H54 (cell line): ENCODE measurements at places on chromosomes 2 and 18.

- DNase-seq = no peak
These were observed 155.7 kb upstream of the SH3BP4 start for GRCh38 chr2:234796045-234796591.

GRCh38 chr2:26251893-26252292 lies 7.2 kb downstream of the HADHB start:
- no peak for DNase-seq

DNA sequence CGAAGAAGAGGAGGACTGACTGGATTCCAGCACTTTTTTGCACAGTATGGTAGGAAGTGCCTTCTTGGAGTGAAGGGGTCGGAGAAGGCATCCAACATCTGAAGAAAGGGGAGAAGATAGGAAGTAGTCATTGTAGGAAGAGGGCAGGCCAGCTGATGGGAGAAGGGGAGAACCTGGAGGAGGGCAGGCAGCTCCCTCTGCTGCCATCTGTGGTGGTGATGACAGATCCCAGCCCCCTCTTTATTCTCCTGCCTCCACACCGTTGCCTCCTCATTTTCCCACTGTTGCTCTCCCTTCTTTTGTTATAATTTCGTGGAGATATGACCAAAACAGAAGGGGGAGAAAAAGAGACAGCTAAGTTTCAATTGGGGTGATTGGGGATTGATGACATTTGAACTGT lies 2.9 kb upstream of the SCYGR2 start:
- DNase-seq = no peak

- DNase-seq = no peak
These were observed 248.4 kb downstream of the ETAA1 start for GRCh38 chr2:67645280-67646138.

DNA sequence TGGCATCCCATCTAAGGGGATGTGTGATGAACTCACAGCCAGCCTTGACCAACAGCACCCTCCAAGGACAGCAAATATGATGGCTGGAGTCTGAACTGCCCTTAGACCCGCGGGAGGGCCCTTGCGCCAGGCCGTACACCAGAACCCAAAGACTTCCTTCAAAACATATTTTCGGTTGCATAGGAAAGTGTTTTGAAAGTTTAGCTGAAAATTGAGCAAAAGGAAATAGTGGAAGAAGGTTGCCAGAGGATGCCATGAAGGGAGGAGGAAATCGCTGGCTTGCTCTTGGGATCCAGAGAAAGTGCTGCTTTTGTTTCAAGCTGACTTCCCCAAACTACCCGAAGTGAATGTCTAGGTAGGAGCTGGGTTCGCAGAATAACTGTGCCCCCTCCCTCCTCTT lies 61.3 kb downstream of the IL1R2 start:
- no peak for DNase-seq

- DNase-seq = no peak
These were observed 219.1 kb downstream of the CALCRL start for GRCh38 chr2:187228986-187229385.

DNA sequence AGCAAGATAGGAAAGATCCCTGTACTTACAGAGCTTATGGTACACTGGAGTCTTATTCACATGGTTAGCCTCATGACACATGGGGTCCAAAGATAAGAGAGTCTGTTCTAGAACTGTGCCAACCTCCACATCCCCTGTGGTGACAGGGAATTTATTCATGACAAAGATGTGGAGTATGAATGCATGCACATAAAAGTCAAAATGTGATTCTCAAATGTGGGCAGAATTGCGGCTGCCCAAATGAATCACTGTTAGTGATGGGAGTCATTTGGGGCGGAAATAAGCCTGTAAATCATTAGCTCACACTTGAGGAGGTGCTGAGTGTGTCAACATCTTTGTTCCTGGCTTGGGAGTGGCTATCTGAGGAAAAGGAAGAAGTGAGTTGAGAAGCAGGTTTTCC lies 560.6 kb downstream of the SLC4A3 start:
- DNase-seq = peak; percentile 30
